ENCODE measurements at places on chromosomes 5 and 9.

DNA sequence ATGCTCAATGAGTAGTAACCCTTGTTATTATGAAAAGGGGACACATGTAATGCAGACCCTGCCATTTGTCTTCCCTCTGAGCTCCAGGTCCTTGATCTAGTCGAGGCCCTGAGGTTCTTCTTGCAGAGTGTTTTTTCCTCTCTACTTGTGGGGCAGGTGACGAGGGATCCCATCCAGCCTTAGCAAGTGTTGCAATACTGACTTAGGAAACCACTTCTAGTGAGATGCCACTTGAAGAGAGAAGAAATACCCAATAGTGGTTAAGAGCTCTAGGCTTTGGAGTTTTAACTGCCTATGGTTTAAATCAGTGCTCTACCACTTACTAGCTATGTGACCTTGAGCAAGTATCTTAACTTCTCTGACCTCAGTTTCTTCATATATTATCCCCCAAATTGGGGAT, 10.2 kb downstream of the PPARGC1B start:
- no peak for DNase-seq

DNA sequence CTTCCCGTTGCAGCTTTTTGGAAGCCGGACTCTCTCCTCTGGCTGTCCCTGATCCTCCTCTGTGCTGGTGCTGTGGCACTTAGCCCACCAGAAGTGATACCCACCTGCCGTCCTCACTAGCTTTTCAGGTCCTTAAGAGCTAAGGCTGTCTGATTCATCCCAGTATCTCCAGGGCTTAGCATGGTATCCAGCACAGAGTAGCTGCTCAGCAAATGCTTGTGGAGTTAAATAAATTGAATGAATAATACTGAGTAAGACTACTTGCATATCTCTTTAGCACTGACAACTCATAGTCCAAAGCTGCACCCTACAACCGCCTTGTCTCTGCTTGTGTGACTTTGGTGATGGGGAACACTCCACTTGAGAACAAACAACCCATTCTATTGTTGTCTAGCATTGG, 7.7 kb upstream of the XPA start:
- no peak for DNase-seq

GRCh38 chr5:31847354-31847753, 208.4 kb downstream of the PDZD2 start:
- no peak for DNase-seq

DNA sequence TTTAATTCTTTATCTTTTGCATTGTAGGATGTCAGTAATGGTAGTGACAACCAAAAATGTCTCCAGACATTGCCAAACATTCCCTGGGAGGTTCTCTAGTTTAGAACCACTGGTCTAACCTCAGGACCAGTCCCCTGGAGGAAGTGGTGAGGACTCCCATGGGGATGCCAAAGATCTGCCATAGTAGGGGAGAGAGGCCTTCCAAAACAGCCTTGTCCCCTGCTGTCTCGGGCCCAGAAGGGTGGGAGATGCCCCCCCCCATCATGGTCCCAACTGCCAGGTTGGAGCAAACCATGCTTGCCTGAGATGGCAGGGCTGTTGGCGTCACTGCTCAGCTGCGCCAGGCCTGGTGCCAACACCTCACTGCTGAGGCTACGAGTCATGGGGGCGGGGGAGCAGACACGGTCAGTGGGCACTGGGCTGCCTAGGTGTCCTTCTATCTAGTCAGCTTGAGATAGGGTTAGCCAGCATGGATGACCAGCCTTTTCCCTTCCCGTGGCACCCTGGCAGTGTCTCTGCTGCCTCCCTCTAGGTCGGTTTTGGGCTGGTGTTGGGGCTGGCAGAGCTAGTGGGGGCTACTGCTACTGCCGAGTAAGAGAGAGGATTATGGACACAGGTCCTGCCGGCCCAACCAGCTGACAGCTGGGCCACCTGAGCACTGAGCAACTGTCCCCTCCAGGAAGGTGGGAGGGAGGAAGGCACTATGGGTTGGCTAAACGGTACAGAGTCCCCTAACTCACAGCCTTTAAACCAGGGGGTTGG, 8.3 kb upstream of the CXXC5 start:
- DNase-seq, result peak; percentile 56

DNA sequence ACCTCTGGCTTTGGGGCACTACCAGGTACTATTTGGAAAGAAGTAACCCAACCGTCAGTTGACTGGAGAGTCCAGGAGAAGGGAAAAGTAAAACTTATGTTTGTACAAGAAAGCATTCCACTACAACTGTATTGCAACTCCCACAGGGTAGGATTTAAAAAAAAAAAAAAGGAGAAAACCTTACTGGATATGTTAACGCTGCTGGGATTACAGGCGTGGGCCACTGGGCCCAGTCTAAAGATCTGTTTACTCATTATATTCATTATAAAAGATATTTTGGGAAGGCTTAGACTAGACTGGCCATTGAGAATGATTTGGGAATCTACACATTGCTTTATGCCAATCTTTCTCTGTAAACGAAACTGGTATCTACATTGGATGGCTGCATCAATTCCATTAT, 86.6 kb downstream of the USP20 start:
- DNase-seq, result no peak

GRCh38 chr5:174425271-174425963, 299.0 kb upstream of the MSX2 start:
- DNase-seq, result no peak

DNA sequence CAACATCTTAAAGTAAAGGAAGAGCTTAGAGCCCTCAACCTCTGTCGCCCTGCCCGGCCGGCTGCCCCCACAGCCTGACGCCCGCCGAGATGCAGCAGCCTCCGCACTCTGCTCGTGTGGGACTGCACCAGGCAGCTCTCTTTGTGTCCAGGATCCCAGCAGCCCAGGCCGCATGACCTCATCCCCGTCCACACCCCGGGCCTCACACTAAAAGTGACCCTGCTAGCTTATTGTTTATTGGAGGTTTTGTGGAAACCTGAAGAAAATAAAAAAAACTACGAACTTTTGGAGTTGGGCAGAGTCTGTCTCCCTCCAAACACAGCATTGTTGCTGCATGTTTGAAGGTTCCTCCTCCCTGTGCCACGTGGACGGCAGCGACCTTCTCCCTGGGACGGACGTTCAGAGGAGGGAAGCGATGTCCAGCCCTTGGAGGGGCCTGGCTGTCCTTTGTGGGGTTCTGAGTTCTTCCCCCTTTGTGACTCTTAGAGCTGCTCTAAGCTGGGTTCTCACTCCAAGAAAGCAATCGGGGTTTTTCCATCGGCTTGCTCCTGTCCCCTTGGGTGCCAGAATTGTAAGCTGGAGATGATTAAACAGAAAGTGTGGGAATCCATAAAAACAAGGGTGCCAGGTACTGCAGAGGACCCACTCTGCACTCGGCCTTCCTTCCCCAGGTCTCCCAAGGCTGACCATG, 103.5 kb upstream of the COL5A1 start:
- no peak for DNase-seq

GRCh38 chr5:151459680-151460324, 12.4 kb downstream of the SLC36A1 start:
- DNase-seq, result no peak

GRCh38 chr5:3007577-3007976, 256.1 kb upstream of the IRX2 start:
- no peak for DNase-seq

DNA sequence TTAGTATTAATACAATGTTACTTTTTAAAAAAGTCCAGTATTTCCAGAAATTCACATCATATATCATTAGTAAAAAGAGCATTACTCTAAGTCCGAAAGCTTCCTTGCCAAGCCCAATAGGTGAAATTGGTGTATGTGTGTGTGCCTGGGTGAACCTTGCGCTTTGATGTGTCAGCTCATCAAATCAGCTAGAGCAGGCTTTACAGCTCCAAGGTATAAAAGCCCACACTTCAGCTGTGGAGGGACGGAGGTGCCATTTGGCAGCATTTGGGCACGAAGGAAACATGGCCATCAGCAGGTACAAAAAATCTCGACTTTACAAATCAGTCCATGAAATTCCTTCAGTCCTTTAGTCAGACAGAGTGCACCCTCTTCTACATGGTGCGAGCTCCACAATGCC, 76.5 kb upstream of the IL7R start:
- DNase-seq, result no peak

All from hypothalamus (tissue), 51 donors.